Glomerular endothelial cell (primary cell): ENCODE measurements at places on chromosomes 7 and 10. TPM values are rescaled to one million over a fixed set of nuclear protein-coding genes. Genes with fewer than 3 reads are reported as not detected.

Gene CALHM2
- 12.0 and 14.5 TPM in 2 replicates for total RNA-seq

DNA sequence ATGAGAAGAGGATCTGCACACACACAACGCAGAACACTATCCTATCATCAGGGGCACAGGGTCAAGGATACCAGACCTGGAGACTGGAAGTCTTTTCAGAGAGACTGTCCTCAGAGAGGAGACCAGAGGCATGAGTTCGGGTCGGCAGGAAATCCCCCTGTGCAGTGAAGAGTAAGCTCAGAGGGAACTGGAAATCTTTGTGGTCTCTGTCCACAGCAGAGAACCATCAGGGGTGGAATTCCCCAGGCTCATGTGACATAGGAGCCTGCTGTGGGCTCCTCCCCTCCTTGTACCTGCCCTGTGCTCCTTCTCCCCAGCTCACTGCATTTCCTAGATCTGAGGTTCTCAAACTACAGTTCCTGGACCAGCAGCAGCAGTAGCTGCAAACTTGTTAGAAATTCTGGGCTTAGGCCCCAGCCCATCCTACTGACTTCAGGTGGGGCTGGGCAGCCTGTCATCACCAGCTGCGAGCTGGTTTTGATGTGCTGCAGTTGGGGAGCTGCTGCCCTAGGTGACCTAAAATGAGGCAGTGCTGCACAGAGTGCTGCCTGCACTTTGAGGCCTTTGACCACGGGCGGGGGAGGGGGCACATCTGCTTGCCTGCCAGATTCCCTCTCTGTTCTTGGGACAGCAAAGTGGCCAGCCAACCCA lies 2.4 kb downstream of the ZMIZ2 start:
- no peak for DNase-seq

Gene DYNC1I1
- total RNA-seq, result 0.44 and 2.2 TPM in 2 replicates

- DNase-seq, result no peak
These were observed 937 bp downstream of the DDX56 start for GRCh38 chr7:44572771-44573170.

DNA sequence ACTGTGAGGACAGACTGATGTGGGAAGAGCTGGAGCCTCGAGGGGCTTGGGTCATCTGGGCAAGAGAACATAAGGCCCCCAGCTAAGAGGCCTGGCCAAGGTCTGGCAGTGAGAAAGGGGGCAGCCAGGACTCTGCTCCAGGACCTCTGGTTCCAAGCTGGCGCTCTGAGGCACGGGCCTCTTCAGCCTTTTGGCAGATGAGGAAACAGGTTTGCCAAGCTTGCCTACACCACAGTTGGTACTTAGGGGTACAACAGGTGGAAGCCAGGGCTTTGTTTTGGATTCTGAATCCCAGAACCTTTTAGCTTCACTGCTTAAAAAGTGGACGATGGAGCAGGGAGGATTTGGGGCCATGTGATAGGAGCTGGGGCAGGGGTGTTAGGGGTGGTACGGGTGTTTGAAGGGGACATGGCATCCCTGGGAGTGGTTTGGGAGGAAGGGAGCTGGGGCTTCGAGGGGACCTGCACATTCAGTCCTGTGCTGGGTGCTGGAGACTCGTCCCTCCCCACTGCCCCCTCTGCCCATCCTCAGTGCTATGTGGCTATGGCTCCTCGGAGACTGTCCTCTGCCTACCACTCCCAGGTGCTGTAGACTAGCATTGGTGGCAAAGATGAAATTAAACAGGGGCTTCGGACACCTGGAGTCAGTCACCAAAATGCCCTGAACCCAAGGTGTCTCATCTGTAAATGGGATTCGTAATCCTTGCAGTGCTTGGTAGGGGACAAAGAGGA lies 30.3 kb downstream of the ZNF775 start:
- no peak for DNase-seq

Gene MMP21
- total RNA-seq, result 0.53 TPM in 1 of 2 replicates, not detected in the other

GRCh38 chr10:129207297-129207696 lies 259.7 kb upstream of the MGMT start:
- DNase-seq, result no peak

GRCh38 chr10:96360766-96361165 lies 2.0 kb upstream of the OPALIN start:
- DNase-seq, result no peak

DNA sequence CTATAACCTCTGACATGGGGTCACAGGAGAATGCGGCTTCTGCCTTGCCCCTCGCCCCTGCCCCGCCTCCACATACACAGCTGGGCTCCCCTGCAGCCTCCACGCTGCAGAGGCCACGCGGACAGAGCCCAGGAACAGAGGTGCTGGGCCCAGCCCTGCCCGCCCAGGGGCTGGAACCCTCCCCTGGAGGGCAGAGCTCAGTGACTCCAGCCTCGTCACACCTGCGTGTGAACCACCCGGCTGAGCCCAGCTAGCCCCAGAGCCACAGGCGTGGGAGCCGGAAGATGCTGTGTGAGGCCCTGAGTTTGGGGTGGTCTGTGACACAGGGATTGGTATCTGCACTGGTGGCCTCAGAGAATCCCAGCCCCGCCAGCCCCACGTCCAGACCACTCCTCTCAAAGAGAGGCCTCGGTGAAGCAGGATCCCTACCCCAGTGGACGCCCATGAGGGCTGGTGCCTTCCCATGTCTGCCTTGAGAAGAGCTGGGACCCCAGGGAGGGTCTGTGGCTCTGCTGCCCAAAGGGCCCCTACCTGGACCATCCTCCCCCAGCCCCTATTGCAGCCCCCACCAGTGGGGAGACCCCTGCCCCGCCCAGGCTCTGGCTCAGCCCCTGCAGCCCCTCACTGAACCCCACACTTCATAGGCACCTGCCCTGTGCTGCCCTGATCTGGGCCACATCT lies 8.1 kb upstream of the ADAP1 start:
- DNase-seq, result no peak

DNA sequence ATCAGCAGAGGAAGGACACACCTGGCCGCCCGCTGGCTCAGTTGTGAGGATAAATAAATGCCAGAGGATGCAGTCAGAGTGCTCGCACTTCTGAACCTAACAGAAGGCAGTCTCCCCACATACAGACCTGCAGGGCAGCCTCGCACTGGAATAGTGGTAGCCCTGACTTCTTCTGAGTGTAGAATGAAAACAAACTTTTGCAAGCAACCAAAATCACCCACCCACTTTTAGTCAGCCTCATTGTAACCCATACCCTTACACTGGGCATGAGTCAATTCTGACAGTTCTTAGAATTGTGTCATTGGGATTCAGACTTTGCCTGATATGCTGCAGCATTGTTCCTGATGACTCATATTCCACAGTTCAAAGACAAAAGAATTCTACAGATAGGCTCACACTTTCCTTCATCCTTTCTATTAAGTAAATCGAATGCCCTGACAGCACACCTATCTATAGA lies 167.0 kb upstream of the CDK1 start:
- DNase-seq, result peak; percentile 51

GRCh38 chr7:104366390-104366789 lies 38.0 kb downstream of the LHFPL3 start:
- no peak for DNase-seq

DNA sequence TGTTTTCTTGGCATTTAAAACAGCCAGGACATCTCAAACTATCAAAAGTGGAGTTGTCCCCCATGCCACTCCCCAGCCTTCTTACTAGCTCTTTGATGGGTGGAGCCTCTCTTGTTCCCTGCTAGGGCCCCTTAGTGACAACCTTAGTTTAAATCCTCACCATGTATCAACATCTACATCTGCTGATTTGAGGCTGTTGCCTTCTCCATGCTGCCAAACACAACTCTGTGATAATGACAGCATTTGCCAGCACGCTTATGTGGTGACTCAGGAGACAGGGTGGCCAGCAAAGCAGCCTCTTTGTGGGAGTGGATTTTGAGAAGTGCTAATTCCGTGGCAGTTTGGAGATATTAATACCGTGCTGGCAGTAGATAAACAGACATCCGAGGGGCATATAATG lies 145.4 kb downstream of the LRRC4 start:
- DNase-seq, result no peak
